ENCODE measurements at places on chromosomes 12 and 14. TPM values are rescaled to one million over a fixed set of nuclear protein-coding genes. Genes with fewer than 3 reads are reported as not detected.

Gene A2M
- total RNA-seq, result 687 TPM

Gene BHLHE41
- 18.6 TPM for total RNA-seq

Gene RNASE7
- total RNA-seq, result not detected

Gene ADSS1
- 86.2 TPM for total RNA-seq

Gene SLCO1B1
- not detected for total RNA-seq

GRCh38 chr12:40263616-40264409 lies 39.0 kb downstream of the LRRK2 start:
- no peak for DNase-seq

- no peak for DNase-seq
Measured at GRCh38 chr12:44229846-44230245, 394.0 kb downstream of the TMEM117 start.

DNA sequence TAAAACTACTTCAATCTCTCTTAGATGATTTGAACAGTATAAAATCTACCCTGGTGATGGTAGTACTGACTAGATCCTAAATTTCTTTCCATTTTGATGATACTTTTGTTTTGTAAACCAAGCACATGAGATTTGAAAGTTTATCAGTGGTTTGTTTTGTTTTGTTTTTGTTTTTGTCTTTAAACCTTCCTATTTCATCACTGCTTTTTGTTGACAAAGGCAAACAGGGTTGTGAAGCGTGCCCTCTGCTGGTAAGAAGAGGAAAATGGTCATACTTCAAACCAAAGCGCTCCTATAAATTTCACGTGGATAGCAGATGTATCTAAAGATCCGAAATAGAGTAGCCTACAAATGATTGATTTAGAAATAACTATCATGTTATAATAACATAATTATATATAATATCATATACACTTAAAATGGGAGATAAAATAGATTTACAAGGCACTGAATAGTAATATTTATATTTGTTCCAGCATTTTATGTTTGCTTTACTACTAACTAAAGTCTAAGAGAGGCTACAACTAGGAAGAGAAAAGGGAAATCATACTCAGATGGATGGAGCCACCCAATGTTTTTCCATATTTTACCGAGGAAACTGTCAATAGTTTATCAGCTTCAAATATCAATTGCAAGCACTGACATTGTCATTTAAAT lies 254.0 kb upstream of the USP15 start:
- DNase-seq, result no peak

DNA sequence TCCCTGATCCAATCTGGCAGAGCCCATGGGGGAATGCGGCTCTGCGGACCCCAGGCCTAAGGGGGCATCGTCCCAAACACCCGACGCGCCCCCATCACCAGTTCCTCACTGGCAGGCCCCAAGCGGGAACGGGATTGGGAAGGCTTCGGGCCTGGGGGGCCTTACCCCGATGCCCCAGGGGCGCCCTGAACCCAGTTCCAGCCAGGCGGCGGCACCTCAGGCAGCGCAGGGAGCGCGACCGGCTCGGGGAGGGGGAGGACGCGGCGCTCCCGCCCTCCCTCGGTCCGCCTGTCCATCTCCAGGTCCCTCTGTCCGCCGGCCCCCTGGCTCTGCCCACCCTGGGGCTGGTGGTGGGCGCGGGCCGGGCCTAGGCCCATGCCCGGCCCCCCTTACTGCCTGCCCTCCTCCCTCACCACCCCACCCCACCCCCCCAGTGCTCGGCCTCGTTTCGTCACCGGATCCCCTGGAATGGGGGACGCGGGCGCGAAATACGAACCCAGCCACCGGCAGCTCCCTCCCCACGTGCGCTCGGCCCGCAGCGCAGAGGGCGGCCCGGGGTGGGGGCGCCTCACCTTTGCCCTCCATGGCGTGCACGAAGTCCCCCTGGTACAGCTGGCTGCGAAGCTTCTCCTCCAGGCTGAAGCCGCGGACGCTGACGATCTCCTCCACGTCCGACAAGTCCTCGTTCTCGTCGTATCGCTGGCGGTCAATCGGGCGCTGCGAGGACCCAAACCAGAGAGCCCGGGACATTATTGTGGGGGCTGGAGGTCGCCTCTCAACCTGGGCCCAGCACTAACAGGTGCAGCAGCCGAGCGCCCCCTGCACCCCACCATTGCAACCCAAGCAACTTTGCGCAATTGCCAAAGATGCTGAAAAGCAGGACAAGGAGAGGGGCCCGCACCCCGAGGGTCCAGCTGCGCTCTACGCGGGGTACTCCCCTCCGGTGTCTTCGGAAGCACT lies 2.3 kb downstream of the KDM2B start:
- peak; percentile 43 for DNase-seq
